ENCODE measurements at places on chromosomes 1 and 21.

DNA sequence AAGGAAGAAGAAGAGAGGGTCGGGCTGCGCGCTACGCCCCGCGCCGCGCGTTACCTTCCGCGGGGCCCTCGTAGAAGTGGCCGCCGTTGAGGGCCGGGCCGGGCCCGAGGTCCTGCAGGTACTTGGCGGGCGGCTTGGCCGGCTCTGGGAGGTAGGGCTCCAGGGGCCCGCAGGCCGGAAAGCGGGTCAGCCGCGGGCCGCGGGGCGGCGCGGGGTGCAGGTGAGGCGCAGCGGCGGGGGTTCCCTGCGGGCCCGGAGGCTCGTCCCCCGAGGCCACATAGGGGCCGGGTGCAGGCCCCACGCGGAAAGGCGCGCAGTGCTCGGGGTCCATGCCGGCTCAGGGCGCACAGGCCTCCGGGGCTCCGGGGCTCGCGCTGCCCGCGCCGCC, 196 bp downstream of the ALX3 start:
- no peak for DNase-seq

- no peak for DNase-seq
Measured at GRCh38 chr1:221699577-221699976, 42.3 kb downstream of the DUSP10 start.

- DNase-seq = no peak
Measured at GRCh38 chr1:167799747-167800146, 78.0 kb downstream of the MPZL1 start.

DNA sequence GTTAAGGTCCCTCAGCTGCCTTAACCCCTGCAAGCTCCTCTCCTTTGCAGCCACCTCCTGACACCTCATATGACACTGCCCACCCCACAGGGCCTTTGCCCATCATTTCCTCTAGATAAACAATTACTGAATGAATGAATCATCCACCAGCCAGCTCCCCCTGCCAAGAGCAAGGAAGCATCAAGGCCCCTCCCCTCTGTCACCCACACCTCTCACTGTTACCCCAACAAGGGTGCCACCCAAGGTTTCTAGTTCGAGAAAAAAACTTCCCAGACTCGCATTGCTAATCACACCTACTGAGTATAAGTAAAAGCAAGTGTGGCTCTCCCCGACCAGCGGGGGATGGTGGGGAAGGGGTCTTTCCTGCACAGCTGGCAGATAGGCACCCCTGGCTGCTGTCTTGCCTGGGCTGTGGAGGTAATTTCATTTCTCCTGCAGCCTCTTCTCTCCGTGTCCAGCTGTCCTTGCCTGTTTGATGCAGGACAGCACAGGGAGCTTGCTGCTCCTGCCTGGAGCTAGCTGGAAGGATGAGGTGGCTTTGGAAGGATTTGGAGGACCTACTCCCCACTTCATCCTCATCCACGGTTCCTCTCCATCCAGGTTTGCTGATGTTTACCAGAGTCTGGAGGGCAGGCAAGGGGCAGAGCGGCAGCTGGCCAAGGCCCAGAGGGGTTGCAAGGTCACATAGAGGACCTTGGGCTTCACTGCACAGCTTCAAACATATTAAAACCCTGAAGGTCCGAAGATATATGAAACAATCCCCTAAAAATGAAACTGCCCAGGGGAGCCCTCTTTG, 33.1 kb upstream of the LBR start:
- no peak for DNase-seq

DNA sequence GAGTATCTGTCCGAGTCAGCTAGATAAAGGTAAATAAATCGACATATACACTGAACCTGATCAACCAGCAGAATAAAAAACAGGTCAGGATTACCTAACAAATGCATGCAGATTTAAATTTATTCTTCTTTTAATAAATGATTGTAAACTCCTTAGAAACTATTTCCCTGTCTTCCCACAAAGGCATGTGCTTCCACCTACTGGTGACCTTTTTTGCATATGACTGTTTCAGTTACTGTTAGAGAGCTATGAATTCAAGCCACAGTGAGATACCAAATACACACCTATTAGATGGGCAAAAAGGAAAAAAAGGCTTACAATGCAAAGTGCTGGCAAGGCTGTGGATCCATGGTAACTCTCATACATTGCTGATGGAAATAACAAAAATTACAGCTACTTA, 957.4 kb upstream of the NCAM2 start:
- DNase-seq = no peak

GRCh38 chr1:173012126-173012525, 38.6 kb downstream of the TNFSF18 start:
- DNase-seq = no peak

DNA sequence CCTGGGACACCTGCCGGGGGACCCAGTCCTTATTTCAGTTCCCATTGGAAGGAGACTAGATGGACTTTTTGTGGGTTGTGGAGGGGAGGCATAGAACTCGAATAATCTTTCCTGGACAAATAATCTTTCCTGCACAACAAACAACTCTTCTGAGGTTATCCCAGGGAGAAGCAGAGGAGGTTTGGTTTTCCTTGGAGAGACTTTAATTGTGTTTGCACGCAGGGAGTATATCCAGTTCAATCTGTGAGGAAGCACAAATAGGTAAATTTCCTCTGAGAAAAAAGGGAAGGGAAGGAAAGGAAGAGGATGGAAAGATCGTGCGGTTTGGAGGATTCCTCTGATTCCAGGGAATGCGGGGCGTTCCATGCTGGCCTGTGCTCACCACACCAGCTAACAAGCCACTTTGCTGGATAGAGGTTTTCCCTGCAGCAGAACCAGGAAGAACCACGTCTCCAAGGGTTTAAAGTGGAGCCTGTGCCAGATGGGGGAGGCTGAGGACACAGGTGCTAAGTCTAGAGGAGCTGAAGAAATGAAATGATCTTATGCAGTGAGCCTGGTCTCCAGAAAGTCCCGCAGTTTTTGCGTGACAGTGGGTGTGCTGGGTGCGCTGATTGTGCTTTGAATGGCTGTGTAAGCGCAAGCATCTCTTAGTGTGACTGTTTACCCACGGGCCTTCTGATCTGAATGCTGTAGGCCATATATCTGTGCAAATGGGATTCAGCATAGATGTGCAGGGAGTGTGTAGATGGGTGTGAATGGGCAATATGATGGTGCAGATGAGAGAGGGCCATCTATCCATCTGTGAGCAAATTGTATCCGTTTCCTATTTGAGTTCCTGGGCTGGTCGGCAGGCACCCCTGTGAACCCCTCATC, 7.6 kb downstream of the PAX7 start:
- DNase-seq = no peak

GRCh38 chr1:1144122-1144842, 28.4 kb upstream of the C1orf159 start:
- no peak for DNase-seq

- no peak for DNase-seq
Measured at GRCh38 chr1:18962121-18962721, 5.7 kb upstream of the IFFO2 start.

DNA sequence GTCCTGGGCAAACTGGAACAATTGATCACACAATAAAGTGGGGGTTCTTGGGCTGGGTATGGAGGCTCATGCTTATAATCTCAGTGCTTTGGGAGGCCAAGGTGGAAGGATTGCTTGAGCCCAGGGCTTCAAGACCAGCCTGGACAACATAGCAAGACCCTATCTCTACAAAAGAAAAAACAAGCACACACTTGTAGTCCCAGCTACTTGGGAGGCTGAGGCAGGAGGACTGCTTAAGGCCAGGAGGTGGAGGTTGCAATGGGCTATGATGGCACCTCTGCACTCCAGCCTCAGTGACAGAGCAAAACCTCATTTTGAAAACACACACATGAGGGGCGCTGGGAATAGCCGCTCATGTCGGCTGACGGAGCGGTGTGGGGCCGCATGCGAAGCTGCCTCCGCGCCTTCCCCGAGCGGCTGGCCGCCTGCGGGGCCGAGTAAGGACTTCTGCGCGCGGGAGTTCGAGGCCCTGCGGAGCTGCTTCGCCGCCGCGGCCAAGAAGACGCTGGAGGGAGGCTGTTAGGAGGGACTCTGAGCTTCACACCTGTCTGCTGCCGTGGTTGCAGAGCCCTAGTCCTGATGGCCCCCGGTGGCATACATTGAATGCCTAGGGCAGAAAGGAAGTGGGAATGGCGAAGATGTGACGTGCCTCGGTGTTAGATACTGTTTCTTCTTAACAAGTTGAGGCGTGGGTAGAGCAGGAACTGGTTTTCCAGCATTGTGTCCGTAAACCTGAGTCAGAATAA, 59.5 kb downstream of the ACBD3 start:
- no peak for DNase-seq

DNA sequence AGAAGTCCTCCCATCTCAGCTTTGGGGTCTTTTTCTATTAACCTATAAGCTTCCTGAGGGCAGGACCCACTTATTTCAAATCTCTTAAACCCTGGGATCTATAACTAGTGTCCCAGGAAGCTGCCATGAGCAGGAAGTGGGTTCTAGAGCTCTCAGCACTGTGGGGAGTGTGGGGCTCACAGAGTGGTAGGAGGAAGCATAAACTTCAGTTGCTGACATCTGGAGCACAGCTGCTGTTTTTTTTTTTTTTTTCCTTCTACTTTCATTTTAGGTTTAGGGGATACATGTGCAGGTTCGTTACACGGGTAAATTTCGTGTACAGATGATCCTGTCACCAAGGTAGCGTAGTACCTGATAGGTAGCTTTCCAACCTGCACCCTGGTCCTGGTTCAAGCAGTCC, 59.3 kb downstream of the AK4 start:
- DNase-seq = no peak

GRCh38 chr1:46941135-46941694, at the start of gene CYP4A11:
Gene CYP4A11 (minus strand): TSS chr1:46941476. CDS start chr1:46941433, 43 bp downstream.
- no peak for DNase-seq

DNA sequence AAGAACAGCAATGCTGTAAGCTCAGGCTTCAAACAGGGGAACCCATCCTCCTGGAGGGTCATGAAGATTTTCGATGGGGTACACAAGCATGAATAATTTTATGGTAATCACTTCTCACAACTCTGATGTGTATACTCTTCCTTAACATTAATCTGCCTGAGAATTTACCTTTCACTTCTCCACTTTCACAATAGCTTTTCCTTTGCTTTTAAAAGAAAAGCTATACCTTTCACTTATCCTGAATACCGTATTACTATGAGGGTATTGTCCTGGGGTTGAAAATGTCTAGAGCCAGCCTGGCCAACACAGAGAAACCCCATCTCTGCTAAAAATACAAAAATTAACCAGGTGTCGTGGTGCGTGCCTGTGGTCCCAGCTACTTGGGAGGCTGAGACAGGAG, 12.7 kb upstream of the ZYG11B start:
- no peak for DNase-seq

GRCh38 chr1:225642177-225642576, 10.7 kb downstream of the ENAH start:
- DNase-seq = no peak

GRCh38 chr1:203584035-203584434, 42.6 kb upstream of the ATP2B4 start:
- no peak for DNase-seq

GRCh38 chr1:156749419-156750118, 1.9 kb downstream of the HDGF start:
- DNase-seq = no peak

DNA sequence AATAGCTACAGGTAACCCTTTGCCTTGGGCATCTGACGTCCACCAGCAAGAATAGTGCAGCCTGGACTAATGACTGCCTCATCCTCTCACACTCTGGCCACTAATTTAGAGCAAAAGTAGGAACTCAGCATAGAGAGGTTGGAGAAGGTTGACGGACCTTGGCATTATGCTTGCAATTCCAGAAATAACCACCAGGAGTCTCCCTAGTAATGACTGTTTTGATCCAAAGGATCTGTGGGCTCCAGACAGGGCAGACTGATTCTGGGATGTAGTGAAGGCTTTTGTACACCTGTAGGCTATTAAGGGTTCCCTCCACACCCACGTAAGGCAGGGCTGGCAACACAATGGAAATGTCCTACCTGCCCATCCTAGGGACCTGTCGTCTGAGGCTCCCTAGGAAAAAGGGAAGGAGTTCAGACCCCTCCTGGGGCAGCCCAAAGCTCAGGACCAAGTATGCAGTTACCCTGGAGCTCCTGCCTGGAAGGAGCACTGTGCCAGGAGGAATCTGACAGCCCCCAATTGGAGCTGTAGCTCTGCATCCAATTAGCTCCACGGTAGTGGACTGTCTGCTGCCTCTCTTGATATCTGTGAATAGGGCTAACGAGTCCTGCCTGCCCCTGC, 91.0 kb upstream of the TMEM51 start:
- DNase-seq = no peak

DNA sequence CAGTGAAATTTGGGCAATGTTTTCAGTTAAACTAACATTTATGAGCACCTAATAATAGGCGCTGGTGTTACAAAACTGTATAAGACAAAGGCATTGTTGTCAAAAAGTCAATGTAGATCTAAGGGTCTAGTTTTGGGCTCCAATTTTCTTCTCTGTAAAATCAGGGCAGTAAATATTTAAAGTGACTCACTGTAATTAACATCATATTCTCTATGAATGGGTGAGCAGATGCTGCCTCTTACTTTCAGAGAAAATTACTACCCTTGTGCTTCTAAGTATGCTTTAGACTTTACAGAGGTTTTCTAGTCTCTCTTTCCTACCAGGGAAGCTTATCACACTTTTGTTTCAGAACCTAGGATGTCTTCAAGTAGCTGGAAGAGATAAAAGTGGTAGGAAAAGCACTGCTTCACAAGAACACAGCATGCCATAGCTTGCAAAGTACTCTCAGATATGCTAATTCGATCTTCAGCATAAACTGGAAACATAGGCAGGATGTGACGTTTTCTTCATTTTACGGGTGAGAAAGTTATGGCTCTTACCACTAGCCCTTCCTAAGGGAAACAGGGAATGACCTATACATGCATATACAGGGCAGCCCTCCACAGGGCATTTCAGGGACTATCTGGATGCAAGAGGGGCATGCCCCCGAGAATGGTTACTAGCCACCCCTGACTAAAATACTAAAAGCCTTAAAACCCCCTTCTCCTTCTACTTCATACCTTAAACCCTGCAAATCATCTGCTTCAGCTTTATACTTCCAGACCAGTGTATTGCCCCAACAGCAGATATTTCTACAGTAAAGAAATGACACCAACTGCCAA, 2.6 kb downstream of the C1orf116 start:
- DNase-seq = no peak

DNA sequence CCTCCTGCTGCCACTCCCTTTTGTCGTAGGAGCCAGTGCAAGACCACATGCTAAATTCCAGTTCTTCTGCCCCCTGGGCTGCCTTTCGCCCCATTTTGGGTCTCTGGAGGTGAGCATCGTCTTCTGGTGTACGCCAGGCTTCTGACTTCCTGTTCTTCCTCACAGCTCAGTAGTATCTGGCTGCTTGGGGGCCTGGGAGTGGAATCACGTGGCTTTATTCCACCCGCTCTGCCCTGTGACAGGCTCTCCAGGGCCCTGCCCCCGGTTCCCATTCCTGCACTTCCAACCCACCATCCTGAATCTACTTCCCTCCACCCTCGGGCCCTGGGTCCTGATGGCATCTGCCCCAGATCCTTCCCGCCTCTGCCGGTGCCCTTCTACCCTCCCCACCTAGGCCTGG, 3.6 kb downstream of the NFASC start:
- no peak for DNase-seq

DNA sequence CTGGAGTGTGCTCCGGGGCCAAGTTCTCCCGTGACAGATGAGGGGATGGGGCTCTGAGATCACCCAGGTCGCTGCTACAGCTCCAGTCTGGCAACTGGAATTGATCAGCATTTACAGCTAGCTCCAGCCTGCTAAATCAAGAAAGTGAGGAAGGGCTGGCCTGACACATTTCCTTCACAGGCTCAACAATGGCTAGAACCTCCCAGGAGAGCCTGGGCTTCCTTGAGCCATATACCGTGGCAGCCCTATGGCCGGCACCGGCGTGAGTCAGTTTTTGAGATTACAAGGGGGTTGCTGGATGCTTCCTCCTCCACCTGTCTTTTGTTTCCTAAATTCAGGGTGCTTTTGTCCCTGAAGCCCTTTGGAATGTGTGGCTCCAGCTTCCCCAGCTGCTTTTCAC, 104.2 kb downstream of the ETS2 start:
- no peak for DNase-seq
